ENCODE measurements at places on chromosomes 1 and 21. TPM values are rescaled to one million over a fixed set of nuclear protein-coding genes. Genes with fewer than 3 reads are reported as not detected.

Gene IGSF21
- total RNA-seq, result not detected

Gene VWA5B1
- not detected for total RNA-seq

Gene MTMR11
- total RNA-seq, result 2.5 TPM

Gene OR2AK2
- total RNA-seq, result 0.33 TPM

Gene SPRR2F
- total RNA-seq, result not detected

Gene FCRL6
- 11.8 TPM for total RNA-seq

Gene GBP4
- 36.5 TPM for total RNA-seq

Gene CASZ1
- total RNA-seq, result 14.9 TPM

Gene VSIG8
- total RNA-seq, result not detected

Gene CLCN6
- total RNA-seq, result 17.8 TPM

Gene SCAMP3
- total RNA-seq, result 101 TPM

Gene MYBPH
- total RNA-seq, result not detected

Gene OR10Z1
- not detected for total RNA-seq

Gene CLDN17
- total RNA-seq, result not detected

Gene GJC2
- 1.6 TPM for total RNA-seq

Gene ALX3
- total RNA-seq, result not detected

Gene BTG3
- total RNA-seq, result 12.5 TPM

Gene NBPF19
- 59.3 TPM for total RNA-seq

Gene NCMAP
- total RNA-seq, result 0.23 TPM

Gene AADACL3
- not detected for total RNA-seq

Gene TXLNA
- total RNA-seq, result 47.7 TPM

Gene LCE1B
- total RNA-seq, result not detected
